ENCODE measurements at places on chromosomes 12 and 14.

DNA sequence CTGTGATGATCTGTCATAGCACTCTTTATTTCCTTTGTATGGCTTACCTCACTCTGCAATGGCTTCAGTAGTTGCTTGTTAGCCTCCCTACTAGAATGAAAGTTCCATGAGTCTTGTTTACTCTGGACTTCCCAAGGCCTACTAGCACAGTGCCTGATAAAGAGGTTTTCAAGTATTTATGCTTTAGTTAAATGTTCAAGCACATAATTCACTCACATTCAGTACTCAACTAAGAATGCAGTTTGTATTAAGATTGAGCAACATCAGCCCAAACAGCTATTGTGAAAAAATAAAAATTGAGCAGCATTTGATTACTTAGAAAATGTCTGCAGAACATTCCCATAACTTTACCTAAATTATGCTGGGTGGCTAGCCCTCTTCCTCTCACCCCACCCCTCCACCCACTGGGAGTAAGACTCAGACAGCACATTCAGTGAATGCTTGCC is 158.9 kb upstream of the AMIGO2 start:
- DNase-seq = peak; percentile 48

- DNase-seq = no peak
These were observed 127.3 kb downstream of the SCARB1 start for GRCh38 chr12:124736115-124737039.

DNA sequence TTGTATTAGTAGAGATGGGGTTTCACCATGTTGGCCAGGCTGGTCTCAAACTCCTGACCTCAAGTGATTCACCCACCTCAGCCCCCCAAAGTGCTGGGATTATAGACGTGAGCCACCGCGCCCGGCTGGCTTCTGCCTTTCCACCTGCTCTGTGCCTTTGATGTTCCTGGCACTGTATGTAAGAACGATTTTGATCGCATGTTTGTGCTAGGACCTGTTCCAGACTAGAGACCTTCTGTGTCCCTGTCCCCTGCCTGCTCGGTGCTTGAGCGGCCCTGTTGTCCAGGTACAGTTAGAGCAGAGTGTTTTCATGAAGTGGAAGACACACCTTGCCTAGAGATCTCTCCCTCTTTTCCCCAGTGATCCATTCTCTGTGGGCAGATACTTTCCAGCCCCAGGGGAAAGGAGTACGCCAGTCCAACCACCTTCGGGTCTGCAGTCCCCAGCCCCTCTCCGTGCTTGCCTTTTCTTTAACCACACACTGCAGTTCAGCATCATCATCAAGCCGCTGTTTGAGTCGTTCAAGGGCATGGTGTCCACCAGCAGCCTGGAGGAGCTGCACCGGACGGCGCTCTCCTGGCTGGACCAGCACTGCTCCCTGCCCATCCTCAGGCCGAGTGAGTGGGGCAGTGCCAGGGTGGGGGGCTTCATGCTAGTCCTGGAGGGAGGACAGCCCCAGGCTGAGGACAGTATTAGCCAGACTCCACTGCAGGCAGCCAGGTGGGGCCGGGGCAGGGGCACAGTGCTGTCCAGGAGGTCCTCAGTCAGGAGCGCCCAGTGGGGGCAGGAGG is 33.4 kb downstream of the IL31 start:
- DNase-seq = no peak

DNA sequence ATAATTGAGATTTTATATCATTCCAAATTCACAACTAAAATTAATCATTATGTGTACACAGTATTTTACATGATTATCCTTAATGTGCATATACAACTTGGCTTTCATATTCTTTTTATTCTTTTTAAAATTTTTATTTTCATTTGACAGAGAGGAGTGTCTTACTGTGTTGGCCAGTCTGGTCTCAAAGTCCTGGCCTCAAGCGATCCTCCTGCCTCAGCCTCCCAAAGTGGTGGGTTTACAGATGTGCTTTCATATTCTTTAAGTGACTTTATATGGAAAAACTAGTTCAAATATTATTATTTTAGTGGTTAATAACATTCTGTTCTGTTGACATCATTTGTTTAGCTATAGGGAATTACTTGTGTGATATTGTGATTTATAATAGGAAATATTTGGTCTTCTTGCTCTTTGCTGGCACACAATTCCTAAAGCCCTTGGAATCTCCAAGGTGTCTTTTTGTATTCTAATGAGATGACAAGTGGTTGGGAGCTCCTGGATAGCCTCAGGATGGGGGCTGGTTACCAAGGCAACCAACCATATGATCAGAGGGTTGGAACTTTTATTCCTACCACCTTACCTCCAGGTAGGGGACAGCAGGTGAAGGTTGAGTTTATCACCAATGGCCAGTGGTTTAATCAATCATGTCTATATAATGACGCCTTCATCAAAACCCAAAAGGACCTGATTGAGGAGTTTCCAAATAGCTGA is 16.0 kb upstream of the ZNF410 start:
- DNase-seq = no peak

DNA sequence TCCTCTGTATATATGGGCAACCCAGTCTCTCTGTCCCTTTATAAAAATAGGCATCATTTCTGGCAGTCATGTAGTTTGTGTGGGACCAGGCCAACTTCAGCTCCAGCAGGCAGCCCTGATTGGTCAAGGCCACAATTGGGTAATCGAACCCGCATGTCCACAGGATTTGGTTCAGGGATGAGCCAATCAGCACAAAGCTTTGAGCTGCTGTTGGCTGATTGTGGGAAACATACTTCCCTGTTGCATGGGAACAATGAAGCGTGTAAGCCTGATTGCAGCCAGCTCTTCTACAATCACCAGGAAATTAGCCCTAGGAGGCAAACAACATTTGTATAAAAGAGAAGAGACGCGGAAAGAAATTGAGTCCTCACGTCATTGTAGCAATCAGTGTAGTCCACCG is 328.6 kb downstream of the PCNX1 start:
- DNase-seq = no peak

GRCh38 chr12:94143438-94143837 is 4.9 kb upstream of the PLXNC1 start:
- no peak for DNase-seq

DNA sequence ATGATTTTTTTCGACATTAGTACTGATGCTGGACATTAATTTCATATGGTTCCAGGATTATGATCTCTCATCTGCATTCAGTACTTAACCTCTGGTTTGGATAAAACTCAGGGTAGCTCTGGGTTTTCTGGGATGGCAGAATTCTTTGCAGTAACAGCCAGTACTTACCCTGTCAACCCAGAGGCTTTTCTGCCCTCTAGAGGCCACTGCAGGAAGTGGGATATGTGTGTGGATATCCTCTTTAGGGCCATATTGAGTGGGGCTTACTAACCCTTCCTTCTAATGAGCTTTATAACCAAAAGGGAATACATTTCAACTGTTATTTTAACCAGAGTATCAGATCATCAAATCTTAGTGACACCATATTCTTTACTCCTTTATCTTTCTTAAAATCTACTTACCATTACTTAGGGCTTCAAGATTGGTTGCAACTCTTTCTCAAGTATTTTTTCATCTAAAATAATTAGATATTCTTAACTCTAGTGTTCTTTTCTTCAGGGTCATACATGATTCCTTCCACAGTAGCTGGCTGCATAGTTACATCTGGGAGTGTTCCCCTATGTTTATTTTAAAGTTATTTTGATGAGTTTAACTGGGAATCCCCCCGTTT is 488.0 kb upstream of the STXBP6 start:
- no peak for DNase-seq

GRCh38 chr12:64098709-64099354 is 123.3 kb downstream of the KICS2 start:
- no peak for DNase-seq

DNA sequence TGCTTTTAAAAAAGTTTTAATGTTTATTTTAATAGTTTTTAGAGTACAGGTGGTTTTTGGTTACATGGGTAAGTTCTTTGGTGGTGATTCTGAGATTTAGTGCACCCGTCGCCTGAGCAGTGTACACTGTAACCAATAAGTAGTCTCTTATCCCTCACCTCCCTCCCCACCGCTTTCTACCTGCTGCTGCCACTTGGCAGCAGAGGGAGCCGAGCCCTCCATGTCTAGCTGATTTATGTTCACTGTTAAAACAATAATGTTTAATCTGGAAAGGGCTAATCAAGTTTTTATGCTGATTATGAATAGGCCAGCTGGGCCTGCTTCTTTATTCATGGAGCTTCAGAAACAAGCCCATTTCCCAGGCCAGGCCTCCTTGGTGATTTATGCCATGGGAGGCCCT is 73.1 kb downstream of the ADCK1 start:
- DNase-seq = no peak

All from fibroblast of skin of left quadriceps (primary cell).